ENCODE measurements at places on chromosomes 7 and 10. TPM values are rescaled to one million over a fixed set of nuclear protein-coding genes. Genes with fewer than 3 reads are reported as not detected.

NPC1L1 gene
- total RNA-seq: not detected

EVX1 gene
- total RNA-seq: not detected

ANKRD22 gene
- not detected for total RNA-seq

PITX3 gene
- total RNA-seq: not detected

HOXA4 gene
- total RNA-seq: not detected

CHN2 gene
- total RNA-seq: 0.29 TPM

VSIR gene
- total RNA-seq: 21.7 TPM

ZNF804B gene
- not detected for total RNA-seq

HMX2 gene
- not detected for total RNA-seq

CYP2E1 gene
- total RNA-seq: 3.5 TPM

GTPBP10 gene
- total RNA-seq: 15.9 TPM

CNNM1 gene
- total RNA-seq: 1.6 TPM

FKBP14 gene
- 61.7 TPM for total RNA-seq

SYT15 gene
- total RNA-seq: 0.43 TPM

NAT16 gene
- total RNA-seq: not detected

SPDYE2 gene
- total RNA-seq: not detected

PRKAR2B gene
- 9.6 TPM for total RNA-seq

ANXA8L1 gene
- 10.3 TPM for total RNA-seq

CH25H gene
- total RNA-seq: 0.29 TPM

NME8 gene
- not detected for total RNA-seq
